Renal pelvis (tissue), 12 donors: ENCODE measurements at places on chromosomes 3 and 15. TPM values are rescaled to one million over a fixed set of nuclear protein-coding genes. Genes with fewer than 3 reads are reported as not detected.

Gene TYRO3
- 176 TPM for polyA plus RNA-seq

DNA sequence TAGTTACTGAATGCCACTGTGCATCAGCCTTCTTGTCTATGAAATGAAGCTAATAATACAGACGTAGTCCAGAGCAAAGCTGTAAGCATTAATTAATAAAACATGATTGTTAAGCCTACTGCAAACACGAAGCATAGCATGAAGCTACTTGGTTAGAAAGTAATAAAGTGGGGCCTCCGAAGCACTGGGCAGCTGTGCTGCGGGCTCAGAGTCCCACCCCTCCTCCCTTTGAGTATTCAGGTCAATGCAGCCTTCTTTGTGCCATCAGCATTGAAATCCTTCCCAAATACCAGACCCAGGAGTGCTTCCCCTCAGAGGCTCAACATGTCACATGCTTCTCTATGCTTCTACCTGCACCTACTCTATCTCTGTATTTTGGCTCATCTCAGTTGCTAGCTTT, 1112.6 kb downstream of the IGSF11 start:
- no peak for DNase-seq

- no peak for DNase-seq
Measured at GRCh38 chr15:78065284-78065872, 12.1 kb downstream of the TBC1D2B start.

Gene GLCE
- polyA plus RNA-seq: 48.3 TPM

DNA sequence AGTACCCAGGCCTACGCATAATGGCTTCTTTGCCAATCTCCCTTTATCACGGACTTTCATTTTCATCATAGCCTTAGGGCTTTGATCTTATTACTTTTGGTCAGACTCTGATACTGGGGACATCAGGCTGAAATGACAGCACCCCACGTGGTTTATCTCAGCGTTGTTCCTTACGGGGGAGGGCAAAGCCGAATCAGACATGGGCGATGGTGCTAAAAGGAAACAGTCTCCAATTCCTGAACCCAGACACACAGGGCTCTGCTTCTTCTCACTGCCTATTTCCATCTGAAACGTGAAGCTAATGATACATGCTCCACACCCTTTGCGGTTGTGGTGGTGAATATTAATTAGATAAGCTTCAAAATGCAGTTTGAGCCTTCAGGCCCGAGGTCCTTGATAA, 59.4 kb upstream of the CD47 start:
- DNase-seq: no peak

GRCh38 chr3:157066335-157067098, 93.4 kb downstream of the CCNL1 start:
- DNase-seq: no peak

- no peak for DNase-seq
Measured at GRCh38 chr3:46184469-46184868, 23.6 kb downstream of the CCR1 start.

- DNase-seq: no peak
Measured at GRCh38 chr3:125594125-125594524, 1.2 kb downstream of the OSBPL11 start.

Gene TMEM207
- polyA plus RNA-seq: 24.0 TPM

DNA sequence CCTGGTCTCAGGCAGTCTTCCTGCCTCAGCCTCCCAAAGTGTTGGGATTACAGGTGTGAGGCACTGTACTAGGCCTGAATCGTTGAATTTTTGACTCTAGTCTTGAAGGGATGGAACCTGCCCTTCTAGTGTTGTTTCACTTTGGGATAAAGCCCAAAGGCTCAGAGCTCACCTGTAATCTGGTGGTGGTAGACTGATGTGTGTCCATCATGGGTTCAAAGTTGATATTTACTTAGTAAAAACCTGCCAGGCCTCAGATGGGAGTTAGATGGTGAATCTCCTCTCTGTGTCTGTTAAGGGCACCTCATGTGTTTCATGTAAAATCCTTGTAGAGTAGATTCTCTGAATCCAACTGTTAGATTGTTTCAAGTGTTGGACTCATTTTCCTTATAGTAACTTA, 41.1 kb downstream of the FNDC3B start:
- DNase-seq: no peak

- no peak for DNase-seq
Measured at GRCh38 chr3:24562895-24563294, 68.2 kb upstream of the THRB start.
